Activated naive CD4-positive, alpha-beta T cell treated with anti-CD3 and anti-CD28 coated beads for 36 hours (primary cell): ENCODE measurements at places on chromosomes 11 and 22. TPM values are rescaled to one million over a fixed set of nuclear protein-coding genes. Genes with fewer than 3 reads are reported as not detected.

Gene ZPR1
- total RNA-seq, result 87.2 TPM

Gene MISFA
- 1.0 TPM for total RNA-seq

Gene MRGPRE
- not detected for total RNA-seq

Gene SCGB1A1
- not detected for total RNA-seq

Gene CASP5
- total RNA-seq, result not detected

Gene CNGA4
- 0.12 TPM for total RNA-seq

Gene OR51I1
- not detected for total RNA-seq

Gene COMT
- total RNA-seq, result 56.8 TPM
